ENCODE measurements at places on chromosomes 1 and 21.

DNA sequence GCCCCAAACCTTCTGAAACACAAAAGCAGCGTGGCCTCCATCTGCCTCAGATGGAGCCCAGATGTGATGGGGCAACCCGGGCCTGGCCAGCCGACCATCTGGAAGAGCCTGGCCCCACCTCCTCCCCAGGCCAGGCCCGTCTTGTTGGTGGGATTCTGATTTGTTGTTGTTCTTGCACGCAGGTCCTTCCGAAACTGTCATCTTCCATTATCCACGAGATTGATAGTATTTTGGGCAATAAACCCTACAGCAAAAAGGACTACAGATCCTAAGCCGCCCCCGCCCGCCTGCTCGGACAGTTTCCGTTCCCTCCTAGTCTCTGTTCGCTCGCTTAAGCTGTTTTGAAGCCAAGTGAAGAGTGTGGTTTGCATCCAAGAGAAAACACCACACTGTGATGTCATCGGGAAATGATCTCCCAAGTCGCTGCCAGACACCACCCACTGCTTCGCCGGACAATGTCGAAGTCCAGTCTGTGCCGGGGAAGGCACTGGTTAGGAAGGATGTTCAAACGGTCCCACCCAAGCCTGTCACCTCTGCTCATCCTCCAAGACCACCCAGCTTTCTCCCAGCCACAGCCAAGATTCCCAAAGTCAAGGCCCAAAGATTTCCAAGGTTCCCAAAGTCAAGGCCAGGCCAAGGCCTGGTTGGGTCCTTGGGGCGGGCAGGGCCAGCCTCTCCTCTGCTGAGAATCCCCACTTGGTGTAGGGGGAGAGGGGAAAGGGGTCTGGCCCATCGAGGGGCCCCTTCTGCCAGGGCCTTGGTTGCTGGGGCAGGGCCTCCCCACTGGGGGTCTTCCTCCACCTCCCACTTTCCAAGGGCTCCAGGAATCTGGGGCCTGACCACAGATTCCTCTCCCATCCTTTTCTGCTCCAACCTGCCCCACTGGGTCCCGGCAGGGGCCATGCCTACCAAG, 52.9 kb downstream of the KCNAB2 start:
- DNase-seq, result no peak

GRCh38 chr21:46515109-46515508, 56.4 kb downstream of the DIP2A start:
- no peak for DNase-seq

DNA sequence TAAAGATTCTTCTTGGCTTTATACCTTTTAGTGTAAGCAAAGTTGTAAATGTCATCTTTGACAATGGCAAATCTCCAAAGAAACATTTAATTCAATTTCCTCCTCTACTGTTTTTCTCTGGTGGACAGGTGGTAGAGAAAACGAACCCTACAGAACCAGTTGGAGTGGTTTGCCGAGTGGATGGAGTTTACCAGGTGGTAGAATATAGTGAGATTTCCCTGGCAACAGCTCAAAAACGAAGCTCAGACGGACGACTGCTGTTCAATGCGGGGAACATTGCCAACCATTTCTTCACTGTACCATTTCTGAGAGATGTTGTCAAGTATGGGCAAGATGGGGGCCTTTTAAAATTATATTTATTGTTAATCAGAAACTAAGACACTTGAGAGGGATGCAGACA, 25.8 kb downstream of the UAP1 start:
- no peak for DNase-seq

DNA sequence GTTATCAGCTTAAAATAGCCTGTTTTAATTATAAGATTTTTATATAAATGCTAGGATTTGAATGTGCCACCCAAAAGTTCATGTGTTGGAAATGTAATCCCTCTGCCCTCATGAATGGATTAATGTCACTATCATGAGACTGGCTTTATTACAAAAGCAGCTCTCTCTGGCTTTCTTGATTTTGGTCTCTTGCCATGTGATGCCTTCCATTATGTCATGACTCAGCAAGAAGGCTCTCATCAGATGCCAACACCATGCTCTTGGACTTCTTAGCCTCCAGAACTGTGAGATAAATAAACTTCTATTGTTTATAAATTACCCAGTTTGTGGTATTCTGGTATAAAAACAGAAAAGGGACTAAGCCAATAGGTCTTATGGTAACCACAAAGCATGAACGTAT, 6.9 kb upstream of the PRSS38 start:
- DNase-seq, result no peak

DNA sequence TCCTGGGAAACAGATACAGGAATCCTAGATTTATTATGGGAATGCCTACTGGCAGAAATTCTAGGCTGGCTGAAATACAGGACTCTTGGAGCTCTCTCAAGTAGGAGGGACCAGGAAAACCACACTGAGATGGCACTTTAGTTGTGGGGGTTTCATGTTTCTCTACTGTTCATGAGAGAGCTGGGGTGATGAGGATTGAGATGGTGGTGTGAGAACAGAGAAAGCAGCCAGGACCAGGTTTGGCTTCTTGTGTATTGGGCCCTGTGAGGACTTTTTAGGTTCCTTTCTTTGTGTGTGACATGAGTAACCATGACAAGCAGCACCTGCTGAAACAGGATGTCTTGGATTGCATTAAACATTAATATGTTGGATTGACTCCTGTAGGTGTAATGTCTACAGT, 4.9 kb downstream of the ARID1A start:
- DNase-seq, result no peak

DNA sequence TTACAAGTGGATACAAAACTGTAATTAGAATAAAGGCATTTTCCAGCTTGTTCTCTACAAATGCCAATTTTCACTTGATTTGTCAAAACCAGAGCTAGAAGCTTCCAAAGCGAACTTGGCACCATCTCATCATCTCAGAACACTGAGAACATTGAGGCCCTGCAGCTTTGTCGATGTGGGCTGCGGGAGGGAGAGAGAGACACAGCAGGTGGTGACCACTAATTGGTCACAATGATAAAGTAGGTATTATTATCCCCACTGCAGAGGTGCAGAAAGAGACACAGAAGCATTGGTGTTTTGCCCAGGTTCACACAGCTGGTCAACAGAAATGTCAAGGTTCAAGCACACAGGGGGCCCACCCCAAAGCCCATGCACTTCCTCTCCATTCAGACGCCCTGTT, 72.2 kb upstream of the KRTAP19-8 start:
- peak; percentile 22 for DNase-seq

DNA sequence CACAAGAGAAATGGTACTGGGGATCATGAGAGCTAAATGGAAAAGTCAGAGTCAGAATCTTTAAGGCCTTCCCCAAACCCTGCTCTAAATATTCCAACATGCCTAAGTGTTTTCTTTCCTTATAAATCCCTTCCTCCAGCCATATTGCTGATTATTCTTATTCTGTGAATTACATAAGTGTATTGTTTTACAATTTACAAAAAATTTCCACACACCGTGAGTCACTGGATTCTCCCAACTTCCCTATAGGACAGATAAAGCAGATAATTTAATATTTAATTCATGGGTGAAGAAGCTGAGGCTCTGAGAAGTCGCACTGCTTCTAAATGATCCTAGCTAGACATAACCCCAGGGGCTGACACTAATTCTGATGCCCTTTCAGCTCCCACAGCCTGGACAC, 243.3 kb upstream of the JUN start:
- DNase-seq, result no peak

DNA sequence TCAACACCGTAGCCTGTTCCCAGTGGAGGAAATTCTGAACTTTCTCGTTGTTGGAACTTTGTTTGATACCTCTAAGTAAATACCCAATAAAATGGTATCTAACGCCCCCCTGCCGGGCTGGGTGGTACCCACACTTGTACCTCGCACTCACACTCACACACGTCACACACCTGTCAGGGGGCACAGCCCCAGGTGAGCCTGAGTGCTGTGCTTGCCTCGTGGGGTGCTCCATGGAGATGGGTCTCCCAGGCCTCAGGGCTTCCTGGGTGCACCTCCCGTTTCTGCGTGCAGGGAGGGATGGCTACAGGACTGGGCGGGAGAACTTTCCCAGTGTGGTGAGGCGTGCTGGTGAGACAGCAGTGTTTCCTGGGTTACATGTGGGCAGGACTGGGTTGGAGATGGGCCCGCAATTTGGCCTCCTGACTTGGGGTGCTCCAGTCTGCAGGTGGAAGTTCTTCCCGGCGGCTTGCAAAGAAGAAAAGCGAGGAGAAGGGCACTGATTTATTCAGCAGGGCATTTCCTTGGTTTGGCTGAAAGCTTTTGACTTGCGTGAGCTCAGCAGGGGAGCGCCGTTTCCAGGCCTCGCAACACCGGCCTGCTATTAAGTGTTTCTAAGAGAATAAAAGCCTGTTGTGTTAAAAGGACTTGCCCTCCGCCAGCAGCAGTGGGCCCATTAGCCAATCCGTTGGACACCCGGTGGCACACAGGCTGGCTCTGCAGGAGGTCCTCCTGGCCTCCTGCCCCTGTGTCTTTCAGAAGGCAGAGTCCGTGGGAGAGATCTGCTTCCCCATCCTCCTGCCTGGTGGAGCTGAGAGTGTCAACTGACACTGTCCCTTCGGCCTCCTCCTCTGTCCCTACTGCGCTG, 79.7 kb downstream of the KIF26B start:
- DNase-seq, result peak; percentile 68

- DNase-seq, result no peak
These were observed 16.2 kb upstream of the SELE start for GRCh38 chr1:169750041-169750440.

DNA sequence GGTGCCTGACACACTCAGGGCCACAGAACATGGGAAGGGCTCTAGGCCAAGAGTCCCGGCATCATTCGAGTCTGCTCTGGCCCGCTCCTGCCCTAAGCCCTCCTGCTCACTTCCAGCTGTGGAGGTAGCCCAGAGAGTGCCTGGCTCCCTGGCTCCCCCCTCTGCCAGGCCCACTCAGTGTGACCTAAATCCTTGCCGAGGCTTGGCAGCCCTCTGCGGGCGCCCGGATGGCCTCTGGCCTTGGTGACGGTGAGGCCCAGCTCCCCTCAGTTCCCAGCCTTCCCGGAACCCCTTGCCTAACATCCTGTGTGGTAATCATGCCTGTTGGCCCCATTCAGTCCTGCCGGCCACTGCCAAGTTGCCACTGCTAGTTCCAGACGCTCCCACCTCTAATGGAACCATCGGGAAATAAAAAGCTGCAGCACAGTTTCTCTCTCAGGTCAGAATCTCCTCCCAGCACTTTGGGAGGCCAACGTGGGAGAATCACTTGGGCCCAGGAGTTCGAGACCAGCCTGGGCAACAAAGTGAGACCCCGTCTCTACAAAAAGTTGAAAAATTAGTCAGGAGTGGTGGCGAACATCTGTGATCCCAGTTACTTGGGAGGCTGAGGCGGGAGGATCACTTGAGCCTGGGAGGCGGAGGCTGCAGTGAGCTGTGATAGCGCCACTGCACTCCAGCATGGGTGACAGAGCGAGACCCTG, 1.2 kb upstream of the H6PD start:
- DNase-seq, result no peak

- no peak for DNase-seq
These were observed 328 bp upstream of the KRTAP10-8 start for GRCh38 chr21:44611551-44611950.

DNA sequence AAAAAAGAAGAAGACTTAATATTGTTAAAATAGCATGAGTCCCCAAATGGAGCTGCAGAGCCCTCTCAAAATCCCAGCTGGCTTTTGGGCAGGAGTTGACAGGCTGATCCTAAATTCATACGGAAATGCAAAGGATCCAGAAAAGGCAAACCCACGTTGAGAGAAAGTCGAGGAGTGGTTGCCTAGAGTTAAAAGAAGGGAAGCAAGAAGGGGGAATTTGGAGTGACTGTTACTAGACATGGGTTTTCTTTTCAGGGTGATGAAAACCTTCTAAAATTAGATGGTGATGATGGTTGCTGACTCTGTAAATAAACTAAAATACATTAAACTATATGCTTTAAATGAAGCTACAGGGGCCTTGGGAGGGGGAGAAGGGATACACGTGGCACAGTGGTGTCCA, 1.6 kb downstream of the DNMT3L start:
- DNase-seq, result no peak

- DNase-seq, result no peak
These were observed 30.9 kb downstream of the DISP1 start for GRCh38 chr1:222845763-222846162.

DNA sequence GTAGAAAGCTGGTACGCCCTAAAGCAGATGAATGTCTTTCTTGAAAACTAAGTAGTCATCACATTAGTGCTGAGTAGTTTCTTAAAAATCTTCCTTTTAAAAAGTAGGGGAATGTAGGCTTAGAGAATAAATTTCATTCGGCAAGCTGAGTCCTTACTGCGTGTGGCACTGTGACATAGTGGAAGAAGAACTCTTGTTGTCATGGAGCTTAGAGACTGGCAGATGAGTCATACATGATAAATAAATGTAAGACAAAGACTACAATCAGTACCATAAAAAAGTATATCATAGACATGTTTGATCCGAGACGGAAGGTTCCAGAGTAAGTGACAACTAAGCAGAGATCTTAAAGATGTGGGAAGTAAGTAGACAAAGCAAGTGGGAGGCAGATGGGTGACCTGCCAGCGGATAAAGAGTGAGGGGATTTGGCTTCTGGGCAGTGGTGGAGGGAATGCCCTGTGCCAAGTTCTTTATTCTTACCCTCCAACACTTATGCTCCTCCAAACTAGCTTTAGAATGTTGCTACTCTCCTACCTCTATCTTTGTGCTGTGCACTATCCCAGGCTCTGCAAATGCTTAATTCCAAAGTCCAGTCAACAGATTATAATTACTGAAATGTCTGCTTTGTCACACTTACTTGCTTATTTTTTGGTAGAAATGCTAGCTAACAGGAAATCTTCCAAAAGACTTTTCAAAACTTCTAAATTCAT, 608.5 kb upstream of the USP24 start:
- no peak for DNase-seq

Measured in NCI-H1417 treated with DMSO at 0.1 percent for 48 hours (cell line).